ENCODE measurements at places on chromosomes 1 and 21. TPM values are rescaled to one million over a fixed set of nuclear protein-coding genes. Genes with fewer than 3 reads are reported as not detected.

- no peaks in the 10 kb centered on the region for H3K27me3 ChIP-seq
- DNase-seq = no peak
Measured at GRCh38 chr1:239418681-239419080, 32.3 kb downstream of the CHRM3 start.

- H3K4me1 ChIP-seq = no peaks in the 10 kb centered on the region
- H3K27me3 ChIP-seq = no peaks in the 10 kb centered on the region
- DNase-seq = no peak
- H3K36me3 ChIP-seq = no peaks in the 10 kb centered on the region
- no peak overlapping the region for H3K4me3 ChIP-seq
Measured at GRCh38 chr1:11331945-11332546, 59.0 kb downstream of the UBIAD1 start.

GRCh38 chr1:9555942-9556341, 16.7 kb downstream of the SLC25A33 start:
- no peak overlapping the region for H3K27ac ChIP-seq
- H3K4me3 ChIP-seq = no peak overlapping the region
- peaks cover 33% of the 10 kb centered on the region for H3K4me1 ChIP-seq
- peaks cover 27% of the 10 kb centered on the region for H3K36me3 ChIP-seq
- H3K27me3 ChIP-seq = no peaks in the 10 kb centered on the region
- DNase-seq = no peak

- no peak for DNase-seq
- no peaks in the 10 kb centered on the region for H3K27me3 ChIP-seq
- H3K4me1 ChIP-seq = peaks cover 9% of the 10 kb centered on the region
Measured at GRCh38 chr1:183505454-183506089, 33.3 kb downstream of the SMG7 start.

DNA sequence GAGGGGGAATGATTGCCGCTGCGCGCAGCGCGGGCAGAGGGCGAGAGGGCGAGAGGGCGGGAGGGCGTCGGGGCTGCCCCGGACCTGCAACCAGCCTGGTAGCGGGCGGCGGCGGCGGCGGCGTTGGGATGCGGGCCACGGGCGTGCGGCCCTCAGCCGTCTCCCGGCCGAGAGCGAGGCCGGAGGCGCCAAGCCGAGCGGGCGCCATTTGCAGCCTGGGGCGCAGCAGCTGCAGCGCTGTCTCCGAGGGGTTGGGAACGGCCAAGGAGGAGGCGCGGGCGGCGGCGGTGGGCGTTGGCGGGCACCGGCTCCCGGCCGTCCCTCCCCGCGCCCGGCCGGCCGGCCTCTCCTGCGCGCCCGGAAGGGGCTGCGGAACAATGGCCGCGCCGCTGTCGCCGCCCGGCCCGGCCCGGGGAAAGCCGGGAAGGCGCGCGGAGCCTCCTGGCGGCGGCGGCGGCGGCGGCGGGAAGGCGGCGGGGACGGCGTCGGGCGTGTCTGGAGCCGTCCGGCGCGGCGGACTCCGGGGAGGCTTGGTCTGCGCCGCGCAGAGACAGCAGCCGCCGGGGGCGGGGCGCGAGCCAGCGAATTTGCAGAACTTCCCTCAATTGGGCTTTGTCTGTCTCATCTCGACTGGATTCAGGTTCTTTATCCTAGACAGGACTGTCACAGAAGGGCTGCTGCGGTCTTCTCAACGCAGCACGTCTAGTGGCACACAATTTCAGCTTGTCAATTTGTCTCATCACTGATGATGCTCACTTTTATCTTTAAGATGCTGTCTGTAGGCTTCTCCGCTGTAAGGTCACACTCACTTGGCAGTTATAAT, 35.7 kb downstream of the ZBTB8B start:
- H3K4me1 ChIP-seq = no peaks in the 10 kb centered on the region
- no peaks in the 10 kb centered on the region for H3K36me3 ChIP-seq
- peak overlapping the region; percentile 89 for H3K27ac ChIP-seq
- DNase-seq = peak; percentile 80
- peak overlapping the region; percentile 78 for H3K4me3 ChIP-seq

DNA sequence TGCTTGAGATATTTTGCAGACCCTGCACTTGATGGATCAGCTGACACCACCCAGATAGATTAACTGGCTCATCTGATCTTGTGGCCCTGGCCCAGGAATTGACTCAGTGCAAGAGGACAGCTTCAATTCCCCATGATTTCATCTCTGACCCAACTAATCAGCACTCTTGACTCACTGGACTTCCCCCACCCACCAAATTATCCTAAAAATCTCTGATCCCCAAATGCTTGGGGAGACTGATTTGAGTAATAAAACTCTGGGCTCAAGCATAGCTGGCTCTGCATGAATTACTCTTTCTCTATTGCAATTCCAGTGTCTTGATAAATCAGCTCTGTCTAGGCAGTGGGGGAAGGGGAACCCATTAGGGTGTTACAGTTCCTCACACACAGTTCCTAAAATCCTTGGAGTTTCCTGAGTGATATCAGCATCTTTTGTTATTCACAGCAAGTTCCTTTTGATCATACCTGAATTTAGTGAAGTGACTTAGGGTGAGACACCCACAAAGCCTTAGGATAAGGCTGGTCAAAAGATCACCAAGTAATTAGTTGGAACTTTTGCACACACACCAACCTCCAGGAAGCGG, 104.2 kb downstream of the COP1 start:
- no peak for DNase-seq
- no peaks in the 10 kb centered on the region for H3K27me3 ChIP-seq
- H3K27ac ChIP-seq = no peak overlapping the region

GRCh38 chr1:76547916-76548315, 319.4 kb upstream of the ST6GALNAC5 start:
- DNase-seq = no peak
- no peaks in the 10 kb centered on the region for H3K27me3 ChIP-seq
- no peak overlapping the region for H3K4me3 ChIP-seq
- H3K27ac ChIP-seq = no peak overlapping the region
- no peaks in the 10 kb centered on the region for H3K36me3 ChIP-seq

DNA sequence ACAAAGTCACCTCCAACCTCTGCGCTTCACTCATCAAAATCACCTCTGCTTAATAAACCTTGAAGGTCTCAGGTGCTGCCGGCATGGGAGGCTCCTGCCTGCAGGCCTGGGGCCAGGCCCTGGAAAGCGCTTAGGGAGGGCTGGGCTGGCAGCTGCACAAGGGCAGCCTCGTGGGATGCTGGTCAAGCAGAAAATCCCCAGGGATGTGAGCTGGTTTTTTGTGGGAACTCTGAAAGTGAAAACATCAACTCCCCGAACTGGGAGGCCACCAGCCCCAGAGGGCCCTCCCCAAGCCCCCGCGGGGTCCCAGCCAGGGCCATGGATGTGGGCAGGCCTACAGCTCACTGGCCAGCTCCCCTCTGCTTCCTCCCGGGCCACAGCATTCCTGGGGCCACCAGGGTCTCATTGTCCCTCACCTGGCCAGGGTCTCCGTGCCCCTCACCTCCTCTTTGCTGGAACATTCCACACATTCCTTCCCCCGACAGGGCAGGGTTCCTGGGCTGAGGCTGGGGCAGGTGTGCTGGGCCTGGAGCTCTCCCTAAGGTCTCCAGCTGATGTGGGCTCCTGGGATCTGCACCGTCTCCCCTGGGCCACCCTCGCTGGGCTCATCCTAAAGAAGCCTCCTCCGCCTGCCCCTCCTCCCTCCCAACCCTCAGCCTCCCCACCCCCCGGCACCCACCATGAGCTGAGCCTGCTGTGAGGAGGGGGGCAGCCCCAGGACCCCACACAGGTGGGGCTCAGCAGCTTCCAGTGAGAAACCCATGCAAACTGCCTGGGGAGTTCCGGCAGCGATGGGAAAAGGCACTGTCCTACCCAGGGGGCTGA, 36.0 kb upstream of the POFUT2 start:
- no peaks in the 10 kb centered on the region for H3K4me1 ChIP-seq
- no peak overlapping the region for H3K4me3 ChIP-seq
- DNase-seq = no peak
- no peak overlapping the region for H3K27ac ChIP-seq

DNA sequence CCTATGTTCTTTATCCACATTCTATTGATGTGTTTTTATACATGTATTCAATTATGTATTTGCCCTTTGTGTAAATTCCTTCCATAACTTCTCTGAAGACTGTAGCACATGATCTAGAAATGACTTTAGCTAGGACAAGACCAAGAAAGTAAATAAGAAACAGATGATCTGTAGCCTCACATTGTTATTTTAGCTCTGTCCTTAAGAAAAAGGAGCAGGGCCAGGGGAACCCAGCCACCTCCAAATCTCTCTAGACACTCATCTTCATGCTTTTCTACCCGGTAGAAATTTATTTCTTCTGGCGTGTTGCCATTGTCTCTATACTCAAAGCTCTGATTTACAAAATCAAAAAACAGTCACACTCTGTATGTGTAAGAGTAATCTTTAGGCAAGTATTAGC, 27.1 kb downstream of the CDC7 start:
- no peak overlapping the region for H3K4me3 ChIP-seq
- H3K36me3 ChIP-seq = no peaks in the 10 kb centered on the region
- no peak overlapping the region for H3K27ac ChIP-seq
- no peaks in the 10 kb centered on the region for H3K27me3 ChIP-seq

DNA sequence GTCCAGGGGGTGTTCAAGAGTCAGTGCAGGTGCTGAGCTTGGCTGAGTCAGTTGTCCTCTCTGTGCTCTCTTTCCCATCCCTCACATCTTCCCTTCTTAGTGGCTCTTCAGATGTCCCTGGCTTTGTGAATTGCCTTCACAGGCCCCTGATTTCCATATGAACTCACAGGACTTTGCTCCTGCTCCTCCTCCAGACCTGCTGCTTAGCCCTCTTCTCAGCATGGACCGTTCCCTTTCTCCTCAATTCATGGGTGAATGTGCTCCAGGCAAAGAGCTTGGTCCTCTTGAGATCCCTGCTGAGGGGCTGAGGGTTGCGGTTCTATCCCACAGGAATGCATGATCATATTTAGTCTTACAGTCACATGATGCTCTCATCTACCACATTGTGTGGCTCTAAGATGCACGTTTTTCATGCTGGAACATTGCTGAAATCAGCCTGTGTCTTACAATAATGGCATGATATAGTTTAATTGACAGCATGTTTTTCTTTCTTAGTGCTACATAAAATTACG, 30.5 kb downstream of the CACNA1E start:
- H3K4me1 ChIP-seq = no peaks in the 10 kb centered on the region
- no peak overlapping the region for H3K27ac ChIP-seq
- DNase-seq = no peak
- H3K27me3 ChIP-seq = peaks cover 6% of the 10 kb centered on the region

GRCh38 chr1:33039840-33040239, 3.2 kb upstream of the AK2 start:
- H3K4me1 ChIP-seq = peaks cover 6% of the 10 kb centered on the region
- no peak for DNase-seq
- H3K27me3 ChIP-seq = no peaks in the 10 kb centered on the region
- H3K27ac ChIP-seq = no peak overlapping the region

GRCh38 chr1:156923670-156924477, 3.4 kb downstream of the LRRC71 start:
- H3K4me3 ChIP-seq = no peak overlapping the region
- no peaks in the 10 kb centered on the region for H3K36me3 ChIP-seq
- peaks cover 9% of the 10 kb centered on the region for H3K4me1 ChIP-seq
- no peak overlapping the region for H3K27ac ChIP-seq

DNA sequence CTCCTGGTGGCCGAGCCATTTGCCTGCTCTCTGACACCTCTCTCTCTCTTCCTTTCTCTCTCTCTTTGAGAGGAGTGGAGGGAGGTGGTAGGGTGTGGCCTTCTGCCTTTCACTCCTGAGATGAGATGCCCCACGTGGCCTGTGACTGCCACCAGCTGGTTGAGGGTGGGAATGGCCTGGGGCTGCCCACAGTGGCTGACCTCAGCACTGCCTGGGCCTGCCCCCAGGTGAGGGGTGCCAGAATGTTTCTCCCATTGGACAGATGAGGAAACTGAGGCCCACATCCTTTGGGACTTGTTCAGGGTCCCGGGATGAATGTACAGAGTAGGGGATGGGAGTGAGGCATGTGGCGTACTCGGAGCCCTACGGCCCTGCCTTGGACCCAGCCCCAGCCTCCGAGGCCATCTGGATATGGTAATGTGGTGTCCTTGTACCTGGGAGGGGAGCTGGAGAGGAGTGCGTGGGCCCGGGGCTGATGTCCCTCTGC, 12.7 kb upstream of the C1orf167 start:
- H3K4me1 ChIP-seq = peaks cover 5% of the 10 kb centered on the region
- H3K36me3 ChIP-seq = no peaks in the 10 kb centered on the region
- no peak overlapping the region for H3K4me3 ChIP-seq
- no peaks in the 10 kb centered on the region for H3K27me3 ChIP-seq

- no peak overlapping the region for H3K27ac ChIP-seq
- no peak overlapping the region for H3K4me3 ChIP-seq
- H3K27me3 ChIP-seq = no peaks in the 10 kb centered on the region
Measured at GRCh38 chr1:103190766-103191165, 82.4 kb upstream of the COL11A1 start.

GRCh38 chr1:23592209-23592892, 33.0 kb upstream of the ID3 start:
- H3K4me1 ChIP-seq = peaks cover 13% of the 10 kb centered on the region
- DNase-seq = no peak
- no peak overlapping the region for H3K4me3 ChIP-seq

GRCh38 chr1:107291987-107292386, 151.1 kb downstream of the NTNG1 start:
- no peaks in the 10 kb centered on the region for H3K27me3 ChIP-seq
- no peak overlapping the region for H3K27ac ChIP-seq
- peaks cover 10% of the 10 kb centered on the region for H3K4me1 ChIP-seq
- H3K36me3 ChIP-seq = no peaks in the 10 kb centered on the region
- no peak overlapping the region for H3K4me3 ChIP-seq

GRCh38 chr1:229810140-229810539, 184.1 kb downstream of the URB2 start:
- no peak overlapping the region for H3K4me3 ChIP-seq
- H3K36me3 ChIP-seq = no peaks in the 10 kb centered on the region
- no peaks in the 10 kb centered on the region for H3K27me3 ChIP-seq
- no peaks in the 10 kb centered on the region for H3K4me1 ChIP-seq
- no peak overlapping the region for H3K27ac ChIP-seq

DNA sequence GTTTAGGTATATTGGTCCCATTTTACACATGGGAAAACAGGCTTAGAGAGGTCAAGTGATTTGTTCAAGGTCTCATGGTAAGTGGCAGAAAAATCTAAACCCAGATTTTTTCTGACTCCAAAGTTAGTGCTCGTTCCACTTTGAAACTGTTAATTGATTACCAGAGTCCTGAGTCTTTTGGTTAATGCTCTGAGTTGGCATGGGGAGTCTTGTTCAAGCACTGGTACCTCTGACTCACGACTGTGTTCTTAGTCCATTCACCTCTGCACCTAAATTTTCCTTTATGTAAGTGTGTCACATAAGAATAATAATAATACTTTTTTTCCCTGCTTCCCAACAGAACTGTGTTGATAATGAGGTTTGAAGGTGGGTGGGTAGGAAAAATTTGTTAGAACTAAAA, 59.3 kb downstream of the VANGL2 start:
- no peak overlapping the region for H3K27ac ChIP-seq
- no peaks in the 10 kb centered on the region for H3K36me3 ChIP-seq
- DNase-seq = no peak
- H3K4me3 ChIP-seq = no peak overlapping the region
- no peaks in the 10 kb centered on the region for H3K4me1 ChIP-seq

Gene XCL1
- total RNA-seq = not detected

Gene AGO1
- total RNA-seq = 60.3 TPM

Gene SIM2
- total RNA-seq = 49.1 TPM

Gene HRNR
- not detected for total RNA-seq

Gene HTR6
- not detected for total RNA-seq

Gene RNF187
- total RNA-seq = 146 TPM

Gene NOS1AP
- total RNA-seq = 24.7 TPM

Gene CA6
- not detected for total RNA-seq

All from A673 (cell line).